ENCODE measurements at places on chromosomes 1 and 21. TPM values are rescaled to one million over a fixed set of nuclear protein-coding genes. Genes with fewer than 3 reads are reported as not detected.

The TMEM35B gene
- total RNA-seq, result 41.9 TPM

The PGBD5 gene
- total RNA-seq, result 0.10 TPM

The EDARADD gene
- 1.7 TPM for total RNA-seq

The BPNT1 gene
- total RNA-seq, result 19.3 TPM

The PEX14 gene
- 13.6 TPM for total RNA-seq

The BRDT gene
- not detected for total RNA-seq

The FAM163A gene
- total RNA-seq, result not detected

The ZNF593OS gene
- total RNA-seq, result not detected

The SMIM1 gene
- total RNA-seq, result not detected

GRCh38 chr1:77039739-77040138 is 172.5 kb downstream of the ST6GALNAC5 start:
- DNase-seq, result peak; percentile 94

DNA sequence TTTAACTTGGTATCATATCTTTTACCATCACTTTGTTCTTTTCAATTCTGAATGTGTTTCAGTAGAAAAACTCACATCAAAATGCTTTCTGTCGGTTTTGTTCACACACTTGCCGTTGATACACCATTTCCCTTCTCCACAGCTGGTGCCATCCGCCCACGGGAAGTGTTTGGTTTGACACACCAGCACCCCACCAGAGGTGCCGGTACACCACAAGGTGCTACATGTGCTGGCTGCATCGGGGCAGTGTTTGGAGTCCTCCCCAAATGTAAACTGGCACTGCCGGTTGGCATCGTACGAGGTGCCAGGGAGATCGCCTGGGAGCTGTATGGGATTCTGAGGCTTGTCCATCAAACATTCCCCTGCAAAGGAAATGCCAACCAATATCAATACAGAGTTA is 5.0 kb downstream of the ADAMTS1 start:
- no peak for DNase-seq

GRCh38 chr1:160779626-160780397 is 16.2 kb upstream of the LY9 start:
- DNase-seq, result no peak

- DNase-seq, result no peak
Measured at GRCh38 chr21:14959343-14959742, 105.5 kb downstream of the NRIP1 start.

GRCh38 chr21:41370840-41371684 is 9.2 kb downstream of the MX2 start:
- peak; percentile 90 for DNase-seq

GRCh38 chr21:36768496-36768895 is 69.6 kb downstream of the SIM2 start:
- DNase-seq, result no peak

DNA sequence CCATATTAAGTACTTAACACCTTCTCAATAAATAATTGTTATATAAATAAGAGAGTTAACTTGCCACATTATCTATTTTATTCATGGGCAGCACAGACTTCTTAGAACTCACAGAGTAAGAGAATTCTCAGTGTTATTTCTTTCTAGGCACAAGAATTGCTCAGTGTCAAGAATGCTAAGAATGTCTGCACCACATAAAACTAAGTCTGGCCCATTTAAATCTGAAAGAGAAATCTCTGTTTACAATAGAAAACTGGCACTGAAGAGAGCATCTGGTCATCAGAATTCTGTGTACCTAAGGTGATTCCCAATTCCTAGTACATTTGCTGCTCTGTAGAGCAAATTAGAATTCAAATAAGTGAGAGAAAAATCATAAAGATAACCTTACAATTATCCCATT is 3.8 kb downstream of the OR10K2 start:
- no peak for DNase-seq

GRCh38 chr1:164223378-164223777 is 335.6 kb upstream of the PBX1 start:
- no peak for DNase-seq

GRCh38 chr1:166182281-166182680 is 15.5 kb upstream of the FAM78B start:
- no peak for DNase-seq

DNA sequence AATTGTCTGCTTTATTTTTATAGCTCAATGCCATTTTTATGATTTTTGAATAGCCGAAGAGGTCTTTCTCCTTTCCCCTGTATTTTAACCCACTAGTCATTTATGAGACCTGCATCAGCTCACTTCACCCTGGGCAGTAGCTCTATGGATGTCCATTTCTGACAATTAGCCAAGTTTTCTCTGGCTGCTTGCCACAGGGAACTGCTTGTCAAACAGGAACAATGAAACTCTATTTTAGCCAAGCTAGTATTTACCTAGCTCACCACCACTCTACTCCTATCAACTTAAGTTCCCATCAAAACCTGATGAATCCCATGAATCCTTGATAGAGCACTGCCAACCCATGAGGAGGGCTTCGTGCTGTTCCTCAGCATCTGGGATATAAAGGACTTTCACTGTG is 406.7 kb downstream of the RWDD3 start:
- no peak for DNase-seq

DNA sequence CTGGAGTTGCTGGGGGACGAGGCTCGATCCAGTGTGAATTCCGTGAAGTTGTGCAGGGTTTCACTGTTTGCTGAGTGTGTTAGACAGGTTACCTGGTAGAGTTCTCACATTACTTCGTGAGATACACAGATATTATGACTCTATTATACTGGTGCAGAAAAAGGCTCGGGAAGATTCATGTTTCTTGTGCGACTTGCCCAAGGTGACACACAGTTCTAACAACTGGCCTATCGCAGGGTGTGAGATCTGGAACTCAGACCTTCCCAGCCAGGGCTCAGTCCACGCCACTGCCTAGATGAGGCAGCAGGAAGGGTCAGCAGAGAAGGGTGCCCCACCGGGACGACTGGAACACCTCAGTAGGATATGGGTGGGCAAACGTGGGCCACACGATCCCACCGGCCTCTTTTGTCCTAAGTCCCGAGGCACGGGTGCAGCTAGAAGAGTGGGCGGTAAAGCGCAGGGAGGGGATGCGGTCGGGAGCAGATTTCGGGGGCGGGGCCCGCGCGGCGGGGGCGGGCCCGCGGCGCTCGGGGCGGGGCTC is 296 bp upstream of the RNPEP start:
- DNase-seq, result no peak

GRCh38 chr1:40451238-40451585 is 936 bp downstream of the ZFP69B start:
- DNase-seq, result no peak

- DNase-seq, result no peak
Measured at GRCh38 chr21:34221331-34222030, 142.3 kb upstream of the KCNE2 start.

- DNase-seq, result no peak
Measured at GRCh38 chr1:91273875-91274274, 130.8 kb downstream of the HFM1 start.

DNA sequence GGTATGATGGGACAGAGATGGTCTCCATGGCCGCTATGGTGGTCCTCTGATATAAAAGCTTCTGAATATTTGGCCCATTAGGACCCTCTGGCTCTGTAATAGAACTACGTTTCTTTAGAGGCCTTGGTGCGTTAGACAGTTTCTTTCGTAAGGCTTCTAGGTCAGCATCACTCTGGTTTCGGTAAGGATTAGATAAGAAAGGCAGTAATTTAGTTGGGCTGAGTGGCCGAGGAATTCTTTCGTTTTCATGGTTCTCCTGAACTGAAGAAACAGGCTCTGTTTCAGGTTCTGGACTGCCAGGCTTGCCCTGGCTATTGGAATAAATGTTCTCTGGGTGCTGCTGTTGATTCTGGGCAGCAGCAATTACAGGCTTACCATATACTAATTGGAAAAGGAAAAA is 49.5 kb downstream of the TP53BP2 start:
- DNase-seq, result no peak

DNA sequence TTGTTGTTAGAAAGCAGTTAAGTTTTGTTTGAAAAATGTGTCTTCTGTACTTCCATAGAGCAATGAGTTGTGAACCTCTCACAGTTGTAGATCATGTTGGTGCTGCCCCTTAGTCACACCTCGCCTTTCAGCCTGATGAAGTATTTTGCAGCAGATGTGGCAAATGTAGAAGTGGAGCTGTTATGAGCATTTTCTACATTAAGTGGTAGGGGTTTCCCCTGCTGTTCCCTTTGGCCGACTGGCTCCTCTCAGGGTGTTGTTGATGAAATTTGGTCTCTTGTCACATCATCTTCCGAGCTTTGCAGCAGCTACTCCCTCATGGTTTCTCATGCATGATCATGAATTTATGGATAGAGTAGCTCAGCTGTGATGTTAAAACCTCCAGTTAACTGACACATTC is 33.6 kb upstream of the DENND1B start:
- DNase-seq, result no peak

- peak; percentile 92 for DNase-seq
Measured at GRCh38 chr1:12434174-12434573, 183.8 kb downstream of the DHRS3 start.

DNA sequence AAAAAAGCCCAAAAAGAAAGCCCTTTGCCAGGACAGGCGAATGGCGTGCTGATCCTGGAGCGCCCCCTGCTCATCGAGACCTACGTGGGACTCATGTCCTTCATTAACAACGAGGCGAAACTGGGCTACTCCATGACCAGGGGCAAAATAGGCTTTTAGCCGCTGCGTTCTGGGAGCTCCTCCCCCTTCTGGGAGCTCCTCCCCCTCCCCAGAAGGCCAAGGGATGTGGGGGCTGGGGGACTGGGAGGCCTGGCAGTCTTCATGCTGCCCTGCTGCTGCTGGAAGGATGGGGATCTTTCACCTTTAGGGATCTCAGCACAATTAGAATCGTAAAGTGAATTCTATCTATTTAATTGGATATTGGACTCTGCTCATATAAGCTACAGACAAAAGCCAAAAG is 3.6 kb downstream of the TPRG1L start:
- no peak for DNase-seq

DNA sequence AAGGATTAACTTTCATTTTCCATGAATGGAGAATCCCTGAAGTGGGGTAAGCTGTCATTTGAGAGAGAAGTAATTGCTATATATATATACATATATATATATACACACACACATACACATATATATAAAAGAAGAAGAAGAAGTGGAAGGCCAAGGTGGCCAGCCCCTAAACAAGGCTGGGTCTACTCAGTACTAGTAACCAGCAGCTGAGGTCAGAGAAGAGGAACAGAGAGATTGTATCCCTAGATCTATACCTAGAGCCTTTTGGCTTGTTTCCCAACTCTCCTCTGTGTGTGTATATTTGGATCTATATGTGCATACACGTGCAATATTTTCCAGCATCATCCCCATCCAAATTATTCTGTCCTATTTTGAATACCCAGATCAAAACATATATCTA is 5.2 kb downstream of the TNFSF4 start:
- DNase-seq, result no peak

- no peak for DNase-seq
Measured at GRCh38 chr21:37425001-37425400, 58.4 kb downstream of the DYRK1A start.

DNA sequence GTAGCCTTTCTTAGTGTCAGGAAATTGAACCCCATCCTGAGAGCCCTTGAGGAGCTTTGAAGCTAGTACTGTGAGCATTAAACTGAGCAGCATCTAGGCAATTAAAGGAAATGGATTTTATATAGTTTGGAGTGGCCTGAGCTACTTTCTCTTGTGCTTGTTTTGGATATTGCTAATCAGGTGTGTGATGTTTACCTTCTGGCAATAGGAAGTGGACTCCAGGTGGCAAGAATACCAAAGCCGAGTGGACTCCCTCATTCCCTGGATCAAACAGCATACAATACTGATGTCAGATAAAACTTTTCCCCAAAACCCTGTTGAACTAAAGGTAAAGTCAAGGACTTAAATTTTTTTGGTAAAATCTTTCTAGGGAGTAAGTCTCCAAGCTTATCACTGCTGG is 79.4 kb downstream of the MACF1 start:
- no peak for DNase-seq

- DNase-seq, result peak; percentile 82
Measured at GRCh38 chr1:172893146-172893841, 157.4 kb downstream of the TNFSF18 start.

DNA sequence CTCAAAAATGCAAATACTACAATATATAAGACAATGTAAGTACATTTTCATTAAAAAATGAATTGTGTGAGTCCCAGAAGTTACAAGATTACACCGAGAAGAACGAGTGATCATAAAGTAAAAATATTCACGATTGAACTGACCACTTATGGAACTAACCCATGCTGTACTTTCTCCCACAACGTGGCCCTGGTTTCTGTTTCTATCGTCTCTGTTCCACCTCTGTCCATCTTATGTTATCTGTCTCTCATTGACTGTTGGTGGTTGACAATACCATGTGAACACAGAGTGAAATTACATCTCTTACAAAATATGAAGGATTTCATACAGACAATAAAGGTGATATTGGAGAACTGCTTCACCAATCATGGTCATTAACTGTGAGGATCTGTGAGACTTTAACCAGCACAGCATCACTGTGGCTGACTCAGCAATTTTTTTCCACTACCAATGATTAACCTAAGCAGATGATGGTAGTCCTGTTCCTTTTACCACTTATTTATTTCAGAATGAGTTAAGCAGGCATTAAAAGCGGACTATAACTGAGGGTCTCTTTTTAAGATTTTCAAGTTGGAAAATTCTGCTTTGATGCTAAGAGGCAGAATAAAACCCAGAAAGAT is 165.1 kb downstream of the TGFB2 start:
- no peak for DNase-seq

- no peak for DNase-seq
Measured at GRCh38 chr1:177912991-177913390, 56.9 kb downstream of the SEC16B start.

- peak; percentile 93 for DNase-seq
Measured at GRCh38 chr1:39205102-39205780, 746 bp downstream of the MACF1 start.

DNA sequence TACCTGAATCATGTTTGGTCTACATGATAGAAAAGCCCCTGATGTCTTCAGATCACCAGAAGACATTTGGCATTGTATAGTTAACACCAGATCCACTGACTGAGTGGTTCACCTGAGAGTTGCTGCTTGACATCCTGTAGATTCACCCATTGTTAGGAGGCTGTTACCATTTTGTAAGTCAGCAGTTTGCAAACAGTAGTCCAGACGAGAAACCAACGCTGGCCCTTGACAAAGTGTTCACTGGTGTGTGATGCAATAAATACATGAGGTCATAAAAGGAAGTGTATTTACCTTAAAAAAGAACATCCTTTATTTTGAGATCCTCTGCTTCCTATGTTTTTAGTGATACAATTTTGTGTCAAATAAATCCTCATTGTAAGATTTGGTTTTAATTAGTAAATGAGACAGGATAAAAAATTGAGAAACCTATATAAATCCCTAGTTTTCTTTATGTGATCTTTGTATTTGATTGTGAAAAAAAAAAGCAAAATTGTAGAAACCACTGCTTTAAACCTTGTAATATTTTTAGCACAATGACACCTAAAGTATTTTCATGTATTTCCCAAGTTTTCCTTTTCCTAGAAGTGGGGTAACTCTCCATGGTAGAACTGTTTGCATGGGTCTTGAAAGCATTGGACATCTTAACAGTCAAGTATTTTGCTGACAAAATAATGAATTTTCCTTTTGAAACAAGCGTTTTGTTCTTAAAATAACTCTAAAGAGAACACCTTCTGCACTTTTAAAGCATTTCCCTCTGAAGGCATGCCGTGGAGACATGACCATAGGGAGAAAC is 204.3 kb downstream of the FGGY start:
- DNase-seq, result no peak

All from RPMI7951 (cell line).